Nucleus accumbens (tissue), 56 donors: ENCODE measurements at places on chromosomes 3 and 15.

- no peak for DNase-seq
Measured at GRCh38 chr3:11377719-11378118, 105.5 kb downstream of the ATG7 start.

DNA sequence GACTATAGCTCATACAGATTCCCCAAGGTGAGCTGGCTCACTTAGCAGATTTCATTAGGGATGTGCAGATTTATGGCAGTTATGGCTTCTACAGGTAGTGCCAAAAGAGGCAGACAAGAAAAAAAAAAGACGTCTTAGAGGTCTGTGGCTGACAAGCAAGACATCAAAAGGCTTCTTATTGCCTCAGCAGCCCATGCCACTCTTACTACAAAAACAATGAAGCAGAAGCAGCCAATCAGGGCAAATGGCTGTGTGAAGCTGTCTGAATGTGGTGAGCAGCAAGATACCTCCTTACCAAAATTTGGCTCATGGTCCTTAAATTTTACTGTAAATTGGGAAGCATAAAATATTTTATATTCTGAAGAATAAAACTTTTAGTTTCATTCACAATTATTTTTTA, 557.5 kb upstream of the GOLIM4 start:
- DNase-seq = no peak

DNA sequence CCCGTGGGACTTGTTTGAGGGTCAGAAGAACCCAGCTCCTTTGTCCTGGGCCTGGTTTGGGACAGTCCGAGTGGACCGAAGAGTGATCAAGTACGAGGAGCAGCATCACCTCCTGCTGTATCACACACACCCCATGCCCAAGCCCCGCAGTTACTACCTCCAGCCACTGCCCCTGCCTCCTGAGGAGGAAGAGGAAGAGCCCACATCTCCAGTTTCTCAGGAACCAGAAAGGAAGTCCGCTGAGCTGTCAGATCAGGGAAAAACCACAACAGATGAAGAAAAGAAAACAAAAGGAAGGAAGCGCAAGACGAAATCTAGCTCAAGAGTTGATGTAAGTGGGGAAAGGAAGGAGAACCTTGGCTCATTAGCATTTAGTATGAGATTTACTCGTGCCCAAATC, 3.3 kb upstream of the P2RY12 start:
- DNase-seq = no peak

- no peak for DNase-seq
Measured at GRCh38 chr3:142319094-142319493, 93.7 kb upstream of the GK5 start.

DNA sequence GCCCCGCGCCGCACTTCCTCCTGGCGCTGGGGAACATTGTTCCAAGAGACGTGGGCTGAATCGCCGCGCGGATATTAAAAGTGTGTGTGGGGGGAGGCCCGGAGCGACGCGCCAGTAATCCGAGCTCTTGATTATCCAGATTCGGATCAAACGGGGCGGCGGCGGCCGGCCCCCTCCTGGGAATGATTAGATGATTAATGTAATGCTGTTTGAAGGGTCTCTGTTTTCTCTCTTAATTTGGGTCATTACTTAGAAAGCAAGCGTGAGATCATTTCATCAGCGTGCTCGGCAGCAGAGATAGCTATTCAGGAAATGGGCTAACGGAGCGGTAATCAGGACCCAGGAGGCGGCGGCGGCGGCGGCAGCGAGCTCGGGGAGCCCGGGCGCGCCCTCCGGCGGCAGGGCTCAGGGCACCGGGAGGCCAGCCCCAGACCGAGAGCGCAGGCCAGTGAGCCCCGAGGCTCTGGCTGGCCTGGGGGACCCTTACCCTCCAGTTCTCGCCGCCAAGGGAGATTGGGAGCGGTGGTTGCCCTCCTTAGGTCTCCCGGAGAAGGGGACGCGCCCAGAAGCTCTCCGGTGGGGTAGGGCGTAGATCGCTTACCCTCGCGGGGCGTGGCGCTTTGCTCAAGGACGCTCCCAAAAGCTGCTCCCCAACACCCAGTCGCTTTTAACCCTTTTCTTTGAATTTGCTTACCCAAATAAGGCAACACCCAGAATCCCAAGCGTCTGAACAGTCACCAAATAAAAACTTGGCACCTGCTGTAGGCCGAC, 4.5 kb downstream of the FEZF2 start:
- DNase-seq = no peak

DNA sequence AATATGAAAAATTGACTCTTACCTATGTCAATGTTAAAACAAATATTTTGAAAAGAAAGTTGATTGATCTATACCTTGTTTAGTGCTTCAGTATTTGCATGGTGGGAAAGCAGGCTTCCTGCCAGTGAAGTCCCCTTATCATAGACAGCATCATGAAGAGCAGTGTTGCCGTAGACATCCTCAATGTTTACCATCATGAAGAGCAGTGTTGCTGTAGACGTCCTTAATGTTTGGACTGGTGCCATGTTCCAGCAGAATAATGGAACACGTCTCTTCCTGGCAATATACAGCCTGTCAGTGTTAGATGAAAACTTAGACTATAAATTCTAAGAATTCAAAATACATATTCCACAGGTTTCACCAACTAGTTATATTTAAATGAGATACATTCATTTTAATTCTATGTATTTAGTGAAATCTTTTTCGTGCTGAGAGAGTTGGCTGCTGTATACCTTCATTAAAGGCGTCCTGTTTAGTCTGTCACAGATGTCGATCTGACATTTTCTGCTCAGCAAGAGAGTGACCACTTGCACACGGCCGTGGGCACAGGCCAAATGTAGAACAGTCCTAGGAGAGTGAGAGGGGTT, 116.8 kb downstream of the LMLN start:
- no peak for DNase-seq

GRCh38 chr15:32982001-32982400, 212.5 kb downstream of the FMN1 start:
- DNase-seq = no peak

DNA sequence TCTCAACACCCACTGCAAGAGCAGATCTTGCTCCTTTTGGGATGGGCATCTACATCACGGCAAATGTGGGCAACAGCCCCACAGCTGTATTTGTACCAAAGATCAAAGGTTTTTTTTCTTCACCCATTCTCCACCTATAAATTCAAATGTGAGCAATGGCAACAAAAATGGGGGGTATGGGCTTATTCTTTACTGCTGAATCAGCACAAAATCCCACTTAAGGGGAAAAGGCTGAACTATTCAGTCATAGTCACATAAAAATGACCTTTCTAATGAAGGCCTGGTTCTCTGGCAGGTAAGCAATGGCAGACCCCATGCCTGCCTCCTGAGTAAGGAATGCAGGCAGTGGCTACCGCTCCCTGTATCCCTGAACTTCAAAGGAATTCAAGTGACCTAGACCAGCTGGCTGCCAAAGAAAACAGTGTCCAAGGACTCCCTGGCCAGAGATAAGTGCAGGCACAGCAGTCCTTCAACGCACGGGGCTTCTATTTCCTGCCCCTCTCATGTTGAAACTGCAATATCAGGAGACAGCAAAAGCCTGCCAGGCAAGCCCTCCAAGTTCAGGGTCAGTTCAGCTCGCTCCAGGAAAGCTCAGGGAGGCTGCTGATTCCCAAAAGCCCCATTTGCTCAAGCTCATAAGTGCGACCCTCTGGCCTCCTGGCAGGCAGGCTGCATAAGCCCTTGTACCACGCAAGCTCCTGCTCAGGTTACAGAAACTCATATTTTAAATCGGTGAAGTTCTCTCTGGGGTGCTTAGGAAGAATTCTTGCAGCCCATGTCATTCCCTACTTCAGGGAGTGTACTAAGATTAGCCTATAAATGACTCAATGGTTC, 134.1 kb downstream of the PDZRN3 start:
- DNase-seq = no peak

GRCh38 chr3:89436846-89437245, 329.4 kb downstream of the EPHA3 start:
- DNase-seq = no peak

DNA sequence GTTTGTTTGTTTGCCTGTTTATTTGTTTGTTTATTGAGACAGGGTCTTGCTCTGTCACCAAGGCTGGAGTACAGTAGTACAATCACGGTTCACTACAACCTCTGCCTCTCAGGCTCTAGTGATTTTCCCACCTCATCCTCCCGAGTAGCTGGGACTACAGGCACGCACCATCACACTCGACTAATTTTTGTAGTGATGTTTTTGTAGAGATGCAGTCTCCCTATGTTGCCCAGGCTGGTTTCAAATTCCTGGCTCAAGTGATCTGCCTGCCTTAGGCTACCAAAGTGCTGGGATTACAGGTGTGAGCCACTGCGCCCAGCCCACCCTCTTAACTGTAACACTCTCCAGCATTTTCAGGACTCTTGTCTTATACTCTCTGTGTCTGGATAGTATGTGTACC, 26.7 kb downstream of the PLD1 start:
- DNase-seq = no peak

DNA sequence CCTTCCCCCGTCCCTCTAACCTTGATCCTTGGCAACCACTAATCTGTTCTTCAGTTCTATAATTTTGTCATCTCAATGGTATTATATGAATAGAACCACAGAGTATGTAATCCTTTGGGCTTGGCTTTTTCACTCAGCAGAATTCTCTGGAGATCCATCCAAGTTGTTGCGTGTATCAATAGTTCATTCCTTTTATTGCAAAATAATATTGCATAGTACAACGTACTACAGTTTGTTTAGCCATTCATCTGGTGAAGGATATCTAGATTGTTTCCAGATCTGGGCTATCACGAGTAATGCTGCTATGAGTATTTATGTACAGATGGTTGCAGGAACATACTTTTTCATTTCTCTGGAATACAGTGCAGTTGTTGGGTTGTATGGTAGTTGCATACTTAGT, 76.2 kb downstream of the PLXNA1 start:
- no peak for DNase-seq

DNA sequence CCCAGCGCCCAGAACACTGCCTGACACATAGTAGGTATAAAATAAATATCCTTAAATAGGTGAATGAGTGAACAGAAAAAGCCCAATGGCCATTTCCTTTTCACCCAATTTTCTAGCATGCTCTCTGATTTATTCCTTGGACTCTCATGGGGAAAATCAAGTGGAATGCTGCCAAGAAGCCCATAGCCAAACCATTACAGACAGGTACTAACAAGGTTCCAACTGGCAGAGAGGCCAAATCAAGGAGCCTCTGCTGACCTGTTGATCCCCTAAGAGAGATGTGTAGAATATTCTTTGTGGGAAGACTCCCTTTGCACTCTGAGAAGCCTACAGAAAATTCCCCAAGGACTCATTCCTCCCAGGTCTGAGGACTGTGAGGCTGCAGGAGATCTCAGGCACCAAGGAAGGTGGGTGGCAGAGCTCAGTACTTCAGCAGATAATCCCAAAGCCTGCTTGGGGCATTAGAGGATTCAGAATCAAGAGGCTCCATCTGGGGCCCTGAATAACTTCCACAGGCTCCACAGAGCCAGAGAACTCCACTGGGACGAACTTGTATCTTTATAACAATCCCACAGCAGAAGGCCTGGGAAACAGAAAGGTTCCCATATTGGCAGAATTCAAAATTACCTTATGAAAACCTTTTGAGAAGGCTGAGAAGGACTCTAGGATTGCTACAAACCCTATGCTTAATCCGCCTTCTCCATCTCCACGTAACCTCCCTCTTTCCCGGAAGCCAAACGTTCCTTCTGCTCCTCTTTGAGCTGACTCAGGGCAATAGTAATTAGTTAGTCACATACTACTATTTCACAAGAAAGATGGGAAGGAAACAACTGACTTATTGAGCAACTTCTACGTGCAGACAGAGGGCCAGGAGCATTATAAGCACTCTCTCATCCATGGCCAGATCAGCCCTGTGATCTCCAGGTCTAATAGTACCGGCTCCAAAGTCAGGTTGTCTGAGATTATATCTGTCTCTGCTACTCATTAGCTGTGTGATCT, 34.5 kb downstream of the PRICKLE2 start:
- DNase-seq = no peak

GRCh38 chr3:188211476-188211875, 57.5 kb downstream of the LPP start:
- DNase-seq = no peak

DNA sequence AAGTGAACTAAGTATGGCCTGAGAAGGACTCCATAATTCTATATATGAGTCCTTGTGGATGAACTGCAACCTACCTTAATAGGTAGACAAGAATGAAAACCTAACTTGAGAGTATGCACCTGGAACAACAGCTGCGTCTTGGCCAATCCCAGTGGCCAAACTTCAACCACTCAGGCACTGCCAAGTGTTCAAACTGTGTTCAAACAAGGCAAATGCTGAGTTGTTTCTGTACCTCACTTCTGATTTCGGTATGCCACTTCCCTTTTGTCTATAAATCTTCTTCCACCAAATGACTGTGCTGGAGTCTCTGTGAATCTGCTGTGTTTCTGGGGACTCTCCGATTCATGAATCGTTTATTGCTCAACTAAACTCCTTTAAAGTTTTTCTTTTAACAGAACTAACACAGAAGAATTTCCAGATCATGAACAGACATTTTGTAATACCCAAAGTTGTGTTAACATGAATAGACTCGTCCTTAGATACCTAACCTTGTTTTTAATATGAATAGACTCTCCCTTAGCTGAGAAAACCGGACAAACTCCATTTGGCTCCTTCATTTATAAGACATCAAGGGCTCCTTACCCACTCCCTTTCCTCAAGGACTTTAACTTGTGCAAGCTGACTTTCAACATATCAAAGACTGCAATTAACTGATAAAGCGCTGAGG, 4.1 kb downstream of the ZNF717 start:
- no peak for DNase-seq

GRCh38 chr3:132758740-132759139, 36.5 kb upstream of the NPHP3 start:
- no peak for DNase-seq

DNA sequence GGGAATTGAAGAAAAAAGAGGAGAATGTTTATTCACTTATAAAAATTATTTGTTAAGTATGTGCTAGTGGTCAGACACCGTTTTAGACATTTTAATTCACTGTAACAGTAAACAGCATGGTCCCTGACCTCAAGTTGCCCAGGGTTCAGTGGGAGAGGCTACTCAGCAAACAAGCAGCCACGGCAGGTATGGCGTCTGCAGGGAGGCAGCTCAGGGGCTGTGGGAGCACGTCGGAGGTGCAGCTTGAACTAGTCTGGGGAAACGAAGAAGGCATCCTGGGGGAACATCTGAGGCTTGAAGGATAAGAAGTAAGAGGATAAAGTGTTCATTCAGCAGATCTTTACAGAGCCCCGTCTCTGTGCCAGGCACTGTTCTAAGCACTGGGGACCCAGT, 66.0 kb downstream of the CRTC3 start:
- DNase-seq = no peak

- DNase-seq = no peak
Measured at GRCh38 chr3:174436367-174436766, 422.8 kb upstream of the NAALADL2 start.

GRCh38 chr3:98697225-98697624, 65.9 kb upstream of the ST3GAL6 start:
- DNase-seq = no peak

- DNase-seq = no peak
Measured at GRCh38 chr3:73175698-73176097, 114.2 kb downstream of the EBLN2 start.

GRCh38 chr3:14386254-14386653, 16.2 kb upstream of the SLC6A6 start:
- no peak for DNase-seq

GRCh38 chr15:81473946-81474345, 99.9 kb upstream of the TMC3 start:
- no peak for DNase-seq

GRCh38 chr3:183492849-183493179, 62.7 kb downstream of the KLHL6 start:
- peak; percentile 17 for DNase-seq

- no peak for DNase-seq
Measured at GRCh38 chr15:100898152-100898490, 18.5 kb downstream of the ALDH1A3 start.
